ENCODE measurements at places on chromosomes 11 and 22.

DNA sequence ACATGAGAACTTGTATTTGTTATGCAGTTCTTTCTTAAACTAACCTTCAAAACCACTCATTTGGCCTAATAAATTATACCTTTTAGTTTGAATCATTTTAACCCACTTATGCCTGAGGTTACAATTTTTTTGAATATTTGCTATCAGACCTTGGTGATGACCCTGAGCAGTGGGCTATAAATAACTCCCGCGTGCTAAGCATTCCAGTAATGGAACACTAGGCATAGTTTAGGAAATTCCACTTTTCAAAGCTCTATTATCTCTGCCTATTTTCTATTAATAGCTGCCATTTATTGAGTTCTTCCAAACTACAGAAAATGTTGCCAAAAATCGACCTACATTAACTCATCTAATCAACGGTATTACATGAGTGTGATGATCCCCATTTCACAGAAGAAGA, 993.4 kb upstream of the FAT3 start:
- DNase-seq: no peak

- no peak for DNase-seq
Measured at GRCh38 chr11:75839851-75840250, 24.8 kb downstream of the UVRAG start.

DNA sequence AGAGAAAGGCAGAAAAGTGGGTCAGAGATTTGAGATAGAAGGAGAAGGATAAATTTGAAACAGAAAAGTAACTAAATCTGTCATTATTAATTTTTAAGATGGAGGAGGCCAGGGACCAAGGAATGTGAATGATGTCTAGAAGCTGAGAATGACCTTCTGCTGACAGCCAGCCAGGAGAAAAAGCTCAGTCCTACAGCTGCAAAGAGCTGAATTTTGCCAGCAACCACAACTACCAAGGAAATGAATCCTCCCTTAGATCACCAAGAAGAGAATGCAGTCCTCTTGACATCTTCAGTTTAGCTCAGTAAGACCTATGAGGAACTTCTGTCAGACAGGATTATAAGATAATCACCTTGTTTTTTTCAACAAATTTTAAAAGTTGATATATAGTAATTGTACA, 538.2 kb downstream of the LRRC4C start:
- no peak for DNase-seq

DNA sequence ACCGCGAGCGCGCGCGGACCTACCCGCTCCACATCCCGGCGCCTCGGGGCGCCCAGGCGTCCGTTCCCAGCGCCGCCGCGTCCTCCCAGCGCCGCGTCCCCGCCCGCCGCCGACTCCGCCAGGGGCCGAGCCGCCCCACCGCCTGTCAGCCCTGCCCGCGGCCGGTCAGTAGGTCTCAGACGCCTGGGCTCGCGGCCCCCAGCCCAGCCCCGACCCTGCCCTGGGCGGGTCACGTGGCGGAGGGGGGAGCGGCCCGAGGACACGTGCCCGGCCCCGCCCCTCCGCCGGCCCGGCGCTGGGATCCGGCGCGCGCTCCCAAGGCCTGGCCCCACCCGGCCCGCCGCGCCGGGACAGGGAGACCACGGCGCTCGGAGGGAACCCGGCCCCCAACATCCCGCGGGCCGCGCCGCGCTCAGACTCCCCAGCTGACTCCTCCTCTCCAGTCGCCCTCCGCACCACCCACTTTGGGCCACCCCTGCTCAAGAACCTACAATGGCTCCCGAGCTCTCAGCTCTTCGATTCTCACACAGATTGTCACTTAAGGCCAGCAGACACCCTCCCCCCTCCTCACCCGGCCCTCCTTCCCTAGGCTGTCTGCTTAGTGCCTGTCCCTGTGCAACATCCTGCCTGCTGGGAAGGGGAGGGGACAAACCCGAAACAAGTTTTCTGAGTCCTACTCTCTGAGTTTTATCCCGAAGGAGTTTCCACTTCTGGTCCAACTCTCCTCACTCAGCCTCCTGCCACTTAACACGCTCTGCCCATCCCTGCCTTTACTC, at the start of gene RAB3IL1:
Gene RAB3IL1, minus strand, starts transcription at position 233 of the 776 bp plus-strand sequence. Its CDS starts 199 bp downstream, at position 34.
- DNase-seq: no peak

DNA sequence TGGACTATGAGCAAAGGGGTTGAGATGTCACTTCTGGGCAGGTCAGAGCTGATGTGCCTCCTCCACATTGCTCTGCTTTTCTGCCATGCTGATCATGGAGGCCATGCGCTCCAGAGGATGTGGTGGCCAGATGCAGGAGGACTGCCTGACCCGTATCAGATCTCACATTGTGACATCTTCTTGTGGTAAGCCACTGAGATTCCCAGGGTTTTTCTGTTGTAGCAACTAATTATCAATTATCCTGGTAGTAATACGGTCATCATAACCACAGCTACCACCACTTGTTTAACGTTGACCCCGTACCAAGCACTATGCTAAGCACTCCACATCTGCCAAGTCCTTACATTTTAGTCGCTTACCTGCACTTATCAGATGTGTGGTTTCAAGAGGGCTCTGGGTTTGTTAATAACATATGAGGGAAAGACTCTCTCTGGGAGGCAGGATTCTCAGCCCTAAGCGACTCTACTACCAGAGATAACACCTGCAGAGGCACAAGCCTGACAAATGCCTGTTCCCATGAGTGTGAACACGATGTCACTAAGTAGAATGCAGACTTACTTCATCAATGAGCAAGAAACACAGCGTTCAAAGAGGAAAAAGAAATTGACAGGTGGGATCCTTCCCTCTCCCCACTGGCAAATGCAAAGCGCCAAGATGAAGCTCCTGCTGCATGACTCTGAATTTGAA, 63.6 kb upstream of the TIMP3 start:
- DNase-seq: no peak

GRCh38 chr22:38947321-38948140, 9.9 kb upstream of the APOBEC3A start:
- no peak for DNase-seq

GRCh38 chr11:126305699-126306098, 1.8 kb downstream of the DCPS start:
- no peak for DNase-seq

DNA sequence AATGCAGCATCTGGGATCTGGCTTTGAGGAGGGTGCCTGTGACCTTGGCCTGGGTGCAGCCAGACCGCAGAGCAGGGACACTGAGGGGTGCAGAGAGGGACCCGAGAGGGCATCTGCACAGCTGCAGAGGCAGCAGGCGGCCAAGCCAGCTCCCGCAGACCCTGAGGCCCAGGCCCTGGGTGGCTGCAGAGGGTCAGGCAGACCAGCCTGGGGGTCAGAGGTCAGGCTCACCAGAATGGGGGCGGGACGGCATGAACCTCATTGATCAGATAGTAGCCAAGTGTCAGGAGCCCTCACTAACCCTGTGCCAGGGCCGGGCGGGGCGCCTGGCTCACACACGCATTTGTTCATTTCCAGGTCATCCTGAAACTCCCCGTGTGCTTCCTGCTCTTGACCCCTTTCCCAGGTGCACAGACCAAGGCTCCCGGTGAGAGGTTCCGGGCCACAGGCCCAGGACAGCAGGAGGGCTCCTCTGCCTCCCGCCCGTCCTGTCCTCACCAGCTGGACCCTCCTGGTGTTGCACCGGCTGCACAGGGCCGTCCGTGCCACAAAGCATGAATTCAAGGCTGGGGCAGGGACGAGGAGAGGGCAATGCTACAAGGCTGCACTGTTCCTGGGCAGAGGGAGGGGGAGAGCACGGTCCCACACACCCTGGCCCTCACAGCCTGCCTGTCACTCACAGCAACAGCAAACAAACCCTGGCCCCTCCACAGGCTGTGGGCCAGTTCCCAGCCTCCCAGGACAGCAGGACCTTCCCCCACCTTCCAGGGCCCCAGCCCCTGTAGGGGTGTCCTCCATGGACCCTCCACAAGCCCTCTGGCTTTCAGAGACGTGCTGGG, 3.3 kb downstream of the RTN4R start:
- DNase-seq: no peak

- no peak for DNase-seq
Measured at GRCh38 chr11:18491924-18492323, 34.8 kb downstream of the TSG101 start.

GRCh38 chr11:72773291-72773690, 20.6 kb downstream of the STARD10 start:
- no peak for DNase-seq

DNA sequence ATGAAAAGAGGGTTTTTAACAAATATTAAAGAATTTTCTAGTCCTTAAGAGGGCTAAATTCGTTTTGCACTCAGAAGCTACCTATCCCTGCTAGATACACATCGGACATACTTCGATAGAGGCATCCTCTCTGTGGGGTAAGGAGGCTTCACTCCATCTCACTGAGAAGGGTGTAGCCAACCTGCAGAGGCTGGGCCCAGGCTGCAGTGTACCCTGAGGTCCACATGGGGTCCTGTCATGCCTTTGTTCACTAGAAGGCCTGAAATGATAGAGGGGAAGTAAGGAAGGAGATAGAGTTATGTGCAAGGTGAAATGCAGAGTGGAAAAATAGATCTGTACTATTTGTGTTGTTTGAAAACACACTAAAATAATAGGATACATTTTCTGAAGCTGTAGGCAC, 45.6 kb downstream of the IGSF9B start:
- no peak for DNase-seq

- DNase-seq: no peak
Measured at GRCh38 chr11:69044111-69045013, 4.4 kb upstream of the TPCN2 start.

DNA sequence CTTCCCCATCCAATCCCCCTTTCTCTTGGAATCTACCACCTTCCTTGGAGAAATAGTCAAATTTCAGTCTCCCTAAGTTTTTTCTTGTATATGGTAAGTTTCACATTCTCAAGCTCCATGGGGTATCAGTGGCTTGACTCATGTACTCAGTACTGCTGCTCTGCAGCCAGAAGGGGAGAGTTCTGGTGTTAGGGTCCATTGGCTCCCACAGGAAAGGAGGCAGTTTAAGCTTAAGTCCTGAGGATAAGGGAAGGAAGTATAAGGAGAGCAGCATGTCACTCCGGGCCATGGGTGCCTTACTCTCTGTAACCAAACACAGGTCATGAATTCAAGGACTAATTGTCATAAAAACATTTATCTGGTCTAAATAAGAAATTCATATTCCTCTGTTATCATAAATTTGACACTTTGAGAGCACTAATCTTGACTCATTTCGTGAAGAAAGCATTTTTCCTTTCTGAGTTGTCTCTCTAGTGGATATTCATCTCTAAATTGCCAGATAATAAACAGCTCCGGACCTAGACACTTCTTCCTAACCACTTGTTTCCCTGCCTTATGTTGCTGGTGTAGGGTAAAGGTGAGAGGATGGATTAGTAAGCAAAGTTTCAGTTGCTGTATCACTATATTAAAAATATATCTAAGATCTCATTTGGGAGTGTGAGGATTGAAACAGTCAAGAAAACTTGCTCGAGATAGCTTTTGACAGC, 20.1 kb upstream of the SORL1 start:
- DNase-seq: no peak

DNA sequence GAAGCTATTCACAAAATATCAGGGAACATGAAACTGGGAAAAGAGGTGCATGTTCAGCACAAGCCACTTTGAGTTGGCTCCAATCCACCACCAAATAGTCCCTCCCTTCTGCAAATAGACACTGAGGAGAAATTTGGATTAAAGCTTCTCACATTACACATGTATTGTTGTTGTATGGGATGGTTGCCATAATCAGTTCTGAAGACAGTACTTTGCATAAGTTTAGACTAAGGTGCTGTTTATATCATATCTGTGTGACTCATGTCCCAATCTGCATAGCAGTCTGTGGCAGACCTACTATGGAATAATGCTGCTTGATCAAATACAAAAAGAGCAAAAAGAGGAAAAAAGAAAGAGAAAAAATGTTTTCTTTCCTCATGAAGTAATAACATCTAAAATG, 376.7 kb upstream of the DDI1 start:
- DNase-seq: no peak
